ENCODE measurements at places on chromosomes 7 and 10. TPM values are rescaled to one million over a fixed set of nuclear protein-coding genes. Genes with fewer than 3 reads are reported as not detected.
A peak's percentile ranks its signal among the peaks of the same experiment; 100 is the strongest.

DNA sequence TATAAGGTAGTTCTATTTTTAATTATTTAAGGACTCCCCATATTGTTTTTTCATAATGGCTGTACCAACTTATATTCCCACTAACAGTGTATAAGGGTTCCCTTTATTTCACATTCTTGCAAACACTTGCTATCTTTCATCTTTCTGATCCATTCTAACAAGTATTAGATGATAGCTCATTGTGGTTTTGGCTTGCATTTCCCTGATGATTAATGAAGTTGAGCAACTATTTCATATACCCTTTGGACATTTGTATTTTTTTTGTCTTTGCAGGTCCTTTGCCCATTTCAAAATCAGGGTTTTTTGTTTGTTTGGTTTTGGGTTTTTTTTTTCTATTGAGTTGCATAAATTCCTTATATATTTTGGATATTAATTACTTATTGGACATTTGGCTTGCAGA lies 107.2 kb downstream of the EPC1 start:
- H3K4me3 ChIP-seq, result no peak overlapping the region
- no peaks in the 10 kb centered on the region for H3K4me1 ChIP-seq
- H3K27ac ChIP-seq, result no peak overlapping the region
- no peaks in the 10 kb centered on the region for H3K27me3 ChIP-seq

GRCh38 chr7:75040512-75040911 lies 33.1 kb downstream of the RCC1L start:
- H3K36me3 ChIP-seq, result peaks cover 8% of the 10 kb centered on the region
- DNase-seq, result no peak
- H3K4me1 ChIP-seq, result no peaks in the 10 kb centered on the region
- H3K27ac ChIP-seq, result no peak overlapping the region
- H3K27me3 ChIP-seq, result no peaks in the 10 kb centered on the region

- no peak for DNase-seq
- no peaks in the 10 kb centered on the region for H3K36me3 ChIP-seq
- no peak overlapping the region for H3K27ac ChIP-seq
- H3K27me3 ChIP-seq, result no peaks in the 10 kb centered on the region
Measured at GRCh38 chr7:126698446-126698845, 554.3 kb downstream of the GRM8 start.

GRCh38 chr7:29342761-29343160 lies 148.2 kb downstream of the CHN2 start:
- no peak overlapping the region for H3K27ac ChIP-seq
- H3K36me3 ChIP-seq, result no peaks in the 10 kb centered on the region
- peaks cover 28% of the 10 kb centered on the region for H3K4me1 ChIP-seq
- DNase-seq, result no peak

GRCh38 chr7:138755842-138756590 lies 41.8 kb upstream of the TMEM213 start:
- H3K36me3 ChIP-seq, result no peaks in the 10 kb centered on the region
- no peak overlapping the region for H3K27ac ChIP-seq
- no peaks in the 10 kb centered on the region for H3K27me3 ChIP-seq

DNA sequence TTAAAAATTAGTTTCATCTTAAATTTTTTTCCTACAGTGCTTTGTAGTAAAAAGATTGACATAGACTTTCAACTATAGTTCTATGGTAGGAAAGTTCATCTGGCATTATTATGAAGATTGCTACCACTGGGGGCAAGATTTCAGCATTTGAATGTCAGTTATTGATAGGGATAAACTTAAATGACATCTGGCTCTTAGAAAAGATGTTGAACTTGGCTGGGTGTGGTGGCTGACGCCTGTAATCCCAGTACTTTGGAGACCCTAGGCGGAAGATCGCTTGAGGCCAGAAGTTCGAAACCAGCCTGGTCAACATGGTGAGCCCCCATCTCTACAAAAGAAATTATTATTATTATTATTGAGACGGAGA lies 1.4 kb upstream of the TRA2A start:
- H3K36me3 ChIP-seq, result no peaks in the 10 kb centered on the region
- peaks cover 24% of the 10 kb centered on the region for H3K4me1 ChIP-seq
- H3K4me3 ChIP-seq, result no peak overlapping the region
- H3K27ac ChIP-seq, result no peak overlapping the region
- no peak for DNase-seq

- no peaks in the 10 kb centered on the region for H3K27me3 ChIP-seq
- no peak overlapping the region for H3K4me3 ChIP-seq
- no peaks in the 10 kb centered on the region for H3K4me1 ChIP-seq
Measured at GRCh38 chr7:157540020-157540419, 203.2 kb downstream of the DNAJB6 start.

The NEUROD6 gene
- total RNA-seq, result not detected

The GFRA1 gene
- total RNA-seq, result 4.6 TPM

DNA sequence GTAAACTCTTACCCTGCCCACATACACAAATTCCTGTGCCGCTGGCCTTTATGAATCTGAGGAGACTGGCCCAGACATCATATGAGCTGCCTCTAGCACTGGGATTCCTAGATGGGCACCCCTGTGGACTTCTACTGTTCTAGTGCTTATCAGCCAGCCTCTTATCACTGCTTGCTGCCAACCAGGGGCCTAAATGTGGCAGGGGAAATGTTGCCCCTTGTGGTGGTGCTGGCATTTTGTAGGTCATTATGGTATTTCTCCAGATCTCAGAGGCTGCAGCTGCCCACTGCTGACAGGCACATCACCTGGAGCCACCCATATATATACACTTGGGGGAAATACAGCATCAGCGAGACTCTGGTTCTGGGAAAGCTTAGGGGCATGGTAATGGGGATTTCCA lies 5.4 kb downstream of the SFR1 start:
- H3K27me3 ChIP-seq, result no peaks in the 10 kb centered on the region
- H3K4me1 ChIP-seq, result peaks cover 20% of the 10 kb centered on the region
- H3K27ac ChIP-seq, result peak overlapping the region; percentile 54
- H3K36me3 ChIP-seq, result no peaks in the 10 kb centered on the region

DNA sequence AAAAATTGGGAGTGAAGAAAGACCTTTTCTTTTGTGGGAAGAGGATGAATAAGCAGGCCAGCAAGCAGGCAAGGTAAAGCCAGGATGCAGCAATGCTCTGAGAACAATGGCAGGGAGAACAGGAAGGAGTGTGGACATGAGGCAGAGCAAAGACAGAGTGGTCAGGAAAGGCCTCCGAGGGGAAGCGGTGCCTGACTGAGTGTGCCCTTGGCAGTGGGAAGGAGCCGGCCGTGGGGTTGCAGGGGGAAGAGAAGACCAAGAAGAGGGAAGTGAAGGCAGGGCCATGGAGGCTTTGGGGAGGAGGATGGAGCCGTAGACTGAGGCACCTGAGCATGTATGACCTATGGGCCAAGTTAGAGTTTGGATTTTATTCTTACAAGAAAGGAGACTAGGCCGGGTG lies 21.9 kb upstream of the ZNF212 start:
- H3K4me3 ChIP-seq, result no peak overlapping the region
- H3K36me3 ChIP-seq, result peaks cover 57% of the 10 kb centered on the region
- H3K27me3 ChIP-seq, result no peaks in the 10 kb centered on the region
- H3K4me1 ChIP-seq, result no peaks in the 10 kb centered on the region
- no peak for DNase-seq

GRCh38 chr7:155963356-155963755 lies 151.1 kb upstream of the SHH start:
- H3K27me3 ChIP-seq, result no peaks in the 10 kb centered on the region
- no peak overlapping the region for H3K27ac ChIP-seq
- H3K4me3 ChIP-seq, result no peak overlapping the region
- no peaks in the 10 kb centered on the region for H3K36me3 ChIP-seq
- no peaks in the 10 kb centered on the region for H3K4me1 ChIP-seq
- no peak for DNase-seq

DNA sequence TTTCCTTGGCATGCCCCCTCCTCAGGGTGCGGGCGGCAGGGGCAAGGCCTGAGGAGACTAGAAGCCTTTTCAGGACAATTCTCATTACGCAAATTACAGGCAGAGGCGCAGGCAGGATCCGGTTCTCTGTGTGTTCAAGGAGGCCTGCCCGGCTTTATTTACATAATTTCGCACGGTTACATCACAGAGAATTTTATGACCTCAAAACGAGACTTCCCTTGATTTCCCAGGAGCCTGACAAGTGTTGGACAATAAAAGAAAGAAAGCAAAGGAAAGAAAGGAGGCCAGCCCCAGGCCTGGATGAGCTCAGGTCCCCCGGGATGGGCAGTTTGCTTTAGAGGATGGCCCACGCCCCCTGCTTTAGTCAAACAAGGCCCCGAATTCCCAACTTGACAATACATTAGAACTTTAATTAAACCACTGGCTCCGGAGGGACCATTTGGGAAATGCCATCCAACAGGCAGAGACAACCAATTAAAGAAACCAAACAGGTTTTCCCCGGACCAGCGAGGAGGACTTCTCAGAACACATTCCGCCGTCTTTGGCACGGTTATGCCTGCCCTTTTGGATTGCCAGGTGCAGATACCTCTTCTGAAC lies 2.9 kb downstream of the MNX1 start:
- peaks cover 22% of the 10 kb centered on the region for H3K4me1 ChIP-seq
- H3K36me3 ChIP-seq, result no peaks in the 10 kb centered on the region
- H3K27ac ChIP-seq, result no peak overlapping the region
- no peak for DNase-seq
- H3K4me3 ChIP-seq, result no peak overlapping the region

DNA sequence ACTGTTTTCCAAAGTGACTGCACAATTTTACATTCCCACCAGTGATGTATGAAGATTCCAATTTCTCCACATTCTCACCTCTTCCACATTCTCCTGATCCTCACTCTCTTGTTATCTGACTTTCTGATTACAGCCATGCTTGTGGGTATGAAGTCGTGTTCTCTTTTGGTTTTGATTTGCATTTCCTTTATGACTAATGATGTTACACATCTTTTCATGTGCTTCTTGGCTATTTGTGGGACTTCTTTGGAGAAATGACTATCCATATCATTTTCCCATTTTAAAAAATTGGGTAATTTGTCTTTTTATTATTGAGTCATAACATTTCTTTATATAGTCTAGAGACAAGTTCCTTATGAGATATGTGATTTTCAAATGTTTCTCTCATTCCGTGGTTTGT lies 10.5 kb upstream of the GIMAP8 start:
- H3K27ac ChIP-seq, result no peak overlapping the region
- DNase-seq, result no peak
- H3K36me3 ChIP-seq, result no peaks in the 10 kb centered on the region
- no peaks in the 10 kb centered on the region for H3K4me1 ChIP-seq
- H3K27me3 ChIP-seq, result no peaks in the 10 kb centered on the region

GRCh38 chr7:44604941-44605340 lies 1.5 kb upstream of the OGDH start:
- H3K4me3 ChIP-seq, result no peak overlapping the region
- no peaks in the 10 kb centered on the region for H3K27me3 ChIP-seq
- H3K36me3 ChIP-seq, result no peaks in the 10 kb centered on the region
- no peak for DNase-seq

GRCh38 chr7:156140447-156140846 lies 328.2 kb upstream of the SHH start:
- H3K27me3 ChIP-seq, result no peaks in the 10 kb centered on the region
- H3K4me3 ChIP-seq, result no peak overlapping the region
- H3K36me3 ChIP-seq, result no peaks in the 10 kb centered on the region
- no peak for DNase-seq
- no peaks in the 10 kb centered on the region for H3K4me1 ChIP-seq
- no peak overlapping the region for H3K27ac ChIP-seq

DNA sequence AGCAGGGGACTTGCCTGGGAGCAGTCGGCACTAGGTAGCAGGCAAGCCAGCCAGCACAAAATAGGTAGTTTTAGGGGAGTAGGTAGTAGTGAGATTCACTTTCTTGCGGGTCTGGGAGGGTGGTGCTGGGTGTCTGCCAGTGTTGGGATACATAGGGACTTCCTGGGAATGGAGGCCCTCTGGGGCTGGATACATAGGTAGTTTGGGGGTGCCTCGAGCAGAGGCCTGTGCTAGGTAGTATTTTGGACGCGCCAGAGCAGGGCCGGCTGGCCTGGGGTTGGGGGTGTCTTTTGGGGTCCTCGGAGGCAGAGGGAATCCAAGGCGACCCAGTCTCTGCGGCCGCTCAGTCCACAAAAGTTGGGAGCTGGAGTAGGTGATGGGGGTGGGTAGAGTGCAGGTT lies 2.0 kb upstream of the HOXA3 start:
- no peak overlapping the region for H3K4me3 ChIP-seq
- H3K36me3 ChIP-seq, result no peaks in the 10 kb centered on the region
- DNase-seq, result no peak

DNA sequence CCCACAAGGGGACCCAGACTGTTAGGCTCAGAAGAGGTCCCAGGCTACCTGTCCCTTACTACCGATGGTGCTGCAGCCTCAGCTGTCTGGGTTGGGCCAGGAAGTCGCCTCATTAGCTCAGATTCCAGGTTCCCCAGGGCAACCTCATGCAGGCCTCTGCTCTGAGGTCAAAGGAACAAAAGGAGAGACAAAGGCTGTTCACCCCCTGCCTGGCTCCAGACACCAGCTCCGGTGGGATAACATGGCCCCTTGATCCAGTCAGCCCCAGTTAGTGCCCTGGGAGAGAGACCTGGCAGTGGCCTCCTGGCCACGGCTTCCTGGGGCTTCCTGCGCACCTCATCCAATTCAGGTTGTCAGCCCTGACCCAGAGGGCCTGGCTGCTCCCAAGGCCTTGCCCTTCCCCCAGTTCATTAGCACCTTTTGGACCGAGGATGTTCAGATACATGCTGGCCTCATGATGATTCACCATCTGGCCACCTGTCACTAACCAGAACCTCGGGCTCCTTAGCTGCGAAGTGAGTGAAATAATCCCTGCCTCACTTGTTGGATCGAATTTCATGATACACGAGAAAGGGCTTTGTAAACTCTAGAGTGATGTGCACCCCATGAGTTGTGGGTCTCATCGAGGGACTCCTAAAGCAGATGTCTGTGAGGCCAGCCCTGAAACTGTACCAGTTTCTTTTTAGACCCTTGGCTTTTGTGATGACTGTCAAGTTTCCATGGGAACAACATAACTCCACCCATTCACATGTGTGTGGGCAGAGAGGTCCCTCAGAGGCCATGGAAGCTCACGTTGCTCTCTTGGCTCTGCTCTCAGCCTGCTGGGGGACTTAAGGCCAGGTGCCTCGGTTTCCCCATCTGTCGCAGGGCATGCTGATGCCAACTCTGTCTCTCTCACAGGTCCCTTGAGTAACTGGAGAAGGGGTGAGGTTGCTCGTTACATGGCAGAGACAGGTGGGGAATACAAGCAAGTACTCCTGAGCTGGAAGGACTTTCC lies 79.5 kb upstream of the PCBD1 start:
- no peaks in the 10 kb centered on the region for H3K4me1 ChIP-seq
- no peak overlapping the region for H3K4me3 ChIP-seq
- no peak overlapping the region for H3K27ac ChIP-seq
- DNase-seq, result no peak
- no peaks in the 10 kb centered on the region for H3K36me3 ChIP-seq
- H3K27me3 ChIP-seq, result no peaks in the 10 kb centered on the region

DNA sequence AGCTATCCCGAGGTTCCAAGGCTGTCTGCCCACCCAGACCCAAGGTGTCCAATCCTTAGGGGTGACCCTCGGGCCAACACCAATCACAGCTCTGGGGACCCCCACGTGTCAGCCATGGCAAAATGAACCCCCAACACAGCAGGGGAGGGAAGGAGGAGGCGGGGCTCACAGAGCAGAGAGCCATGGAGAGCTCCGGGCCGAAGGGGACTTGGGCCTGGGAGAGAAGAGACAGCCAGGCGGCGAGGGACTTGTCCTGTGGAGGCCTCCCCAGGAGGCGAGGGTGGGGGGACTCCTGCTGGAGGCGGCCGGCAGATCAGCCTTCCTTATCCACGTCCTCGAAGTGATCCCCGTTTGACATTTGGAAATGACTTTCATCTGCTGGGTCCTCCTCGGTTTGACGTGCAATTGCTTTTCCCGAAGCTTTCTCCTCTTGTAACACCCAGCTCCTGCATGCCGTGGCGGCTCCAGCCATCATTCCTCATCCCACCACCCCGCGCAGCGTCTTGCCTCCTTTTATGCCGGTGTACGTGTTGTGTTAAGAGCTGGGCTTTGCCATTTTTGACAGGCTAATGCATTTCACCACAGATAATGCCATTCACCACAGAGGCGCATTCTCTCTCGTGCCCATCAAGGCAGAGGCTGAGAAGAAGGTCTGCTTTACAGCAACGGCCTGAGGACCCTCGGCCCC lies 337.4 kb downstream of the DNAJB6 start:
- DNase-seq, result no peak
- no peaks in the 10 kb centered on the region for H3K4me1 ChIP-seq
- H3K36me3 ChIP-seq, result no peaks in the 10 kb centered on the region
- no peaks in the 10 kb centered on the region for H3K27me3 ChIP-seq

Measured in thyroid gland (tissue), 4 donors.